ENCODE measurements at places on chromosomes 12 and 14.
A peak's percentile ranks its signal among the peaks of the same experiment; 100 is the strongest.

- DNase-seq, result no peak
Observed at GRCh38 chr14:31457665-31458659, 656 bp upstream of the DTD2 start.

DNA sequence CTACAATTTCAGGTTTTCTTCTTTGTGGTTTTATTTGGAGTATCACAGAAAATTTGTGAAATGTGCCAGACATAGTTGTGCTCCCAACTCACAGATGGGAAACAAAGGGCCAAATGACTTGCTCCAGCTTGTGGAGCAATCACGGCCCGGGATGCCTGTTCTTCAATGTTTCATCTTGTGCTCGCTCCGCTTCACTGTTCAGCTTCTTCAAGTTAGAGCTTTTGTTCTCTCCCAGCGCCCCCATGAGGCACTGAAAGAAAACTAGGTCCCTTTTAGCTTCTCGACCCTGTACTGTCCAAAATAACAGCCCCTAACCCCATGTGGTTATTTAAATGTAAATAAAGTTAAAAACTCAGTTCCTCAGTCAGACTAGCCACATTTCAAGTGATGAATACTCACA is 187.9 kb upstream of the STXBP6 start:
- DNase-seq, result no peak

- DNase-seq, result no peak
Observed at GRCh38 chr12:25785134-25785533, 173.3 kb upstream of the RASSF8 start.

GRCh38 chr14:37311252-37311651 is 113.5 kb downstream of the MIPOL1 start:
- no peak for DNase-seq

- no peak for DNase-seq
Observed at GRCh38 chr14:61754627-61755381, 7.4 kb upstream of the SNAPC1 start.

DNA sequence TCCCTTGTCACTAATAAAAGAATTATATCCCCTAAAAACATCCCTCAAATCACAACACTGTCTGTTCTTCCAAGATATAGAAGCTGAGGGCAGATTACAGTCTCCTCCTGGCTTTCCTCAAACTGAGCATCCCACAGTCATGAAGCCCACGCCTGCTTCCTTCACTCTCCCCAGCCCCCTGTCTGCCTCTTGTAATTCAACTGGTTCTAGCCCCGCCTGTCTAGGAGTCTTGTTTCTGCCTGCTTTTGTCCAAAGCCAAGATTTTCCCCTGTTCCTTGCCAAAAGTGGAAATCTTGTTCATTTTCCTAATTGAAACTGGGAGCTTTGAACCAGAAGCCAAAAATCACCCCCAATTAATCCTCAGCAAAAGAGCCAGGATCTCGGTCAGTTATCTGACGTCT is 35.9 kb upstream of the PWP1 start:
- DNase-seq, result no peak

- no peak for DNase-seq
Observed at GRCh38 chr12:79299447-79300198, 391.1 kb downstream of the PAWR start.

GRCh38 chr12:109377139-109377685 is 29.5 kb downstream of the MYO1H start:
- no peak for DNase-seq

DNA sequence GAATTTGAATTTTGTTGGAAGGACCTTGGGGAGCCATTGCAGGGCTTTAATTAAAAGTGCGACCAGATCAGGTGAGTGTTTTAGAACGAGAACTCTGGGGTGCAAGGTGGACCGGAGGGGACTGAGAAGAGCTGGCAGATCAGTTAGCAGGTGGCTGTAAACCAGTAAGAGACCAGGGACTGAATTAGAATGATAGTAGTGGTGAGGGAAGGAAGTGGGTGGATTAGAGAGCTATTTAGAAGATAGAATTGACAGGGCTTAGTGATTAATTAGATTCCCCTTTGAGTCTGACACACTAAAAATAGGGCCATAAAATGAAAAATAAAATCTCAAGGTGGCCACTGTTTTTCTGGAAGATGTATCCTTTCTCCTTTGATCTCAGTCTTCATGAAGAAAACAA is 44.8 kb downstream of the PLXNC1 start:
- no peak for DNase-seq

DNA sequence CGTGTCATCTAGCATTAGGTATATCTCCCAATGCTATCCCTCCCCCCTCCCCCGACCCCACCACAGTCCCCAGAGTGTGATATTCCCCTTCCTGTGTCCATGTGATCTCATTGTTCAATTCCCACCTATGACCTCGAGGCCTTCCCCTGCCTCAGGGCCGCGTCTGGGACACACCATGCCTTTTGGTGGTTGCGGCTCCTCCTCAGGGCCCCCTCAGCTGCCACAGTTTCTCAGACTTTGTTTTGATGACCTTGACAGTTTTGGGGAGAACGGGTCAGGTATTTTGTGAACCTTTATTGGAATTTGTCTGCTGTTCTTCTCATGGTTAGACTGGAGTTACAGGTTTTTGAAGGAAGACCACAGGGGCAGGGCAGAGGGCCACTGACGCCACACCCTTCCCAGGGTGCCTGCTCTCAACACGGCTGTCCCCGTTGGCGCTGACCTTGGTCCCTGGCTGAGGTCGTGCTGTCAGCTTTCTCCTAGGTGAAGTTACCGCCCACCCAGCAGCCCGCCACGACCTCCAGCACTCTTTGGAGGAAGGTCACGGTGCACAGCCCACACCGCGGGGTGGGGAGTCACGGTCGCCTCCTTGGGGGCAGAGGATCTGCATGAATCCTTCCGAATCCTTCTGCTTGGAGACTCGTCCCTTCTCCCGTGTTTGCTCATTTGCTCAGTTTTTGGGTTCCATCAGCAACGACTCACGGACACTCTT is 130.5 kb downstream of the KIF26A start:
- no peak for DNase-seq

DNA sequence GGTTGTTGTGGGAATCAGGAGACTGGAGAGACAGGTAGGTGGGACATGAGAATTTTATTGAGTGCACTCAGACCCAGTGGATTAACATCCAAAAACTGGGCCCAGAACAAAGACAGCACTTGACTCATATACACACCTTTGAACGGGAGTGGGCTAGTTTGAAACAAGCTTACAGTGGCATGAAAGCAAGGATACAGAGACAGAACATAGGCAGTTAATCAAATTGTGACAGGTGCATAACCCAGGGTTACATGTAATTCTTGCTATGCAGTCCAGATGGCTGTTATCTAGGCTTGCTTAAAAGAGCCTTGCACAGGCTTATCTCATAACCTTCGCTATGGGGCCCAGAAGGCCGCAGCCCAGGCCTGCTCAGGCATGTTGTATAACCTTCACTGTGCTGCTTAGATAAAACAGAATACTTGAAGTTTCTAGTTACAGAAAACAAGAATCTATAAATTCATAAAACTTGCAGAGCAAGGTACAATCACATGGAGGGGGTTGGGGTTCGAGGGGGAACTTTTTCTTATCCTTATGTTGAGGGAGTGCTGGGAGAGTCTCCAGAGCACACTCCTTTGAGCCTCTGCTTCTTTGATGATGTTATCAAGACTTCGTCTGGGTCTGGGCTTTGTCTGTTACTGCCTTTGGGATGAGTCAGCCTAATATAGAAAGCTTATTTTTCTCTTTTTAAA is 81.7 kb downstream of the TNFAIP2 start:
- DNase-seq, result no peak

- no peak for DNase-seq
Observed at GRCh38 chr12:47755655-47756562, 2.8 kb downstream of the RAPGEF3 start.

DNA sequence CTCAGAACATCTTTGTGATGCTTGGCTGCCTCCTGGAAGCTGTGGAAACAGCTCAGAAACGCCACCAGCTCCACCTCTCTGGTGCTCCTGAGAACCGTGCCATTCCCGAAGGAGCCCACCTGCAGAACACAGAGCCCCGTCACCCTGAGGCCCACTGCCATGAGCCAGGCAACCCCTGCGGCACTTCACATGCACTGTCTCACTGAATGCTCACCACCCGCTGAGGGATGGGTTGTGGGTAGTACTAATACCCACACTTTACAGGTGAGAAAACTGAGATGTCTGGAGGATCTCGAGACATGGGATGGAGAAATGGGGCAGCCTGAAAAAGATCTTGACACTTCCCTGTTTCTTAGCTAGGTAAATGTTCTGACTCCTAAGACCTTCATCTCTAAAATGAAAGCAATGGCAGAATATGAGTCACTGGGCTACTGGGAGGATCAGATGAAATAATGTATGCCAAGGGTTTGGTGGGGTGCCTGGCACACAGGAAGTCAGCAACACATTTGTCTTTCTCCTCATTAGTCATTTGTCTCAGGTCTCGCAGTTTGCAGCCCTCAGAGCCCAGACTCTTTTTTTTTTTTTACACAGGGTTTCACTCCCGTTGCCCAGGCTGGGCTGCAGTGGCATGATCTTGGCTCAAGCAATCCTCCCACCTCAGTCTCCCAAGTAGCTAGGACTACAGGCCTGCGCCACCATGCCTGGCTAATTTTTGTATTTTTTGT is 5.3 kb downstream of the OASL start:
- no peak for DNase-seq

DNA sequence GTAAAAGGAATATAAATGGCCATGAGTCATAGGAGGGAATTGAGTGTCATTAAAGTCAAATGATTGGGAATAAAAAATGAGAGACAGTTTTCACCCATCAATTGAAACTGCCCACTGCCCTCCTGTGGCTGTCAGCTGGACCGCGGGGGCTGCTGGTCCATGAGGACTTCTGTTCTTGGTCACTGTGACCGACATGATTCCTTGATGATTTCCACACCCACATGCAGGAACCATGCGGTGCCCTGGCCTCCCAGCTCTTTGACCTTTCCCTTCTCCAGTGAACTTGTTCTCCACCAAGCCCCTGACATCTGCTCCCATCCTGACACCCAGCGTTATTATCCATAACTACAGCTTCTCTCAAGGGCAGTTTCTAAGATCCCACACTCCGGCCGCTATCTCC is 48.4 kb downstream of the C12orf75 start:
- no peak for DNase-seq

- DNase-seq, result no peak
Observed at GRCh38 chr14:85010186-85010585, 519.8 kb upstream of the FLRT2 start.

GRCh38 chr12:88132392-88132791 is 9.5 kb downstream of the CEP290 start:
- DNase-seq, result no peak

DNA sequence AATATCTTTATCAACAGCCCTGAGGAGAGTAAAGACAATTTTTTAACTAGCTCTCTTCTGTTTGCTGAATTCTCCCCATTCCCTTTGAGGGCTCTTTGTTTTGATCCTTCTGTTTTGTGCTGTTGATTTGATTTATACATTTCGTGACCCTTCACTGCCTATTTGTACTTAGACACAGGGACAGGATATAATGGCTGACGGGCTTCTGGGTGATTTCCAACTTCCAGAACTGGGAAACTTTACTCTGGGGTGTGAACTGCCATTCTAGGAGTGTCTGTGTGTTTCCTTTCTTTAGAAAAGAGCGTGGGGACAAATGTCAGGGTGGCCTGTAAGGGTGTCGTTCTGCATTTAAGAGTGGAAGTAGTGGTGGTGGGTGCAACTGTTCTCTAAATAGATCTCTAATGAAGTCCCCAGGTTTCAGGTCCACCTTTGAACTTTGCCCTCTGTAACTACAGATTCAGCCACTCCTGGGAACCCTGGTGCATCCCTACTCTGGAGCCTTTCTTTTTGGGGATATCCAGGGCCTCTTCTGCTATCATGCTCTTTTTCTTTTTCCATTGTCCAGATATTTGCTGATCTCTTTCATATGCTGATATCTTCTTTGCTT is 22.3 kb upstream of the SSPN start:
- DNase-seq, result no peak

- no peak for DNase-seq
Observed at GRCh38 chr12:48446161-48446776, 26.1 kb upstream of the ANP32D start.

GRCh38 chr14:37202265-37202664 is 4.5 kb downstream of the MIPOL1 start:
- no peak for DNase-seq

GRCh38 chr12:12683725-12684124 is 12.3 kb downstream of the GPR19 start:
- no peak for DNase-seq

DNA sequence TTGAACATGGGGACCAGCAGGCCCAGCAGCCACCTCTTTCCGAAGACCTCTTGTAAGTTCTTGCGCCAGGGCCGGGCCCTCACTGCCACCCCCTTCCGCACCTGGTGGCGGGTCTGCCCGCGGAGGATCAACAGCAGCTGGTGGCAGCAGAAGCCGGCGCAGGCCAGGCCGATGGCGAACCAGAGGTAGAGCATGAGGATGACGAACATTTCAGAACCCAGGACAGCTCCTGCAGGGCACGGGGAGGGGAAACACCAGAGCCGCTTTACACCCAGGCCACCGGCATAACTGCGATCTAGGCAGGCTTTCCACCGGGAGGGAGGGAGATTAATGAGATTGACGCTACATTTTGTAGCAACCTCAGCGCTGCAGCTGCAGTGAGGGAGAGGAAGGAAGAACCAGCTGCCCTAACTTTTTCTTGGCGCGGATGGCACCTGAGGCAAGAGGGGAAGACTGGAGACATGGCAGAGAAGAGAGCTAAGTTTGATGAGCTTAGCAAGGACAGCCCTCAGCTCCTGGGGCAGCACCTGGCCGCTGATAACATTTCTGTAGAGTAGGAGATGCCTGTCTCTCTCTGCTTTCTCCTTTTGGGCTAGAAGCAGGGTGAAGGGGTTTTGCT is 7.8 kb downstream of the ZDHHC22 start:
- DNase-seq, result no peak

GRCh38 chr12:64737539-64737938 is 21.7 kb downstream of the GNS start:
- no peak for DNase-seq

GRCh38 chr14:91417983-91418386 is 365 bp upstream of the CCDC88C start:
- peak; percentile 54 for DNase-seq

Data from NCI-H1105 (cell line).